ENCODE measurements at places on chromosomes 12 and 14. TPM values are rescaled to one million over a fixed set of nuclear protein-coding genes. Genes with fewer than 3 reads are reported as not detected.

GZMH gene
- 0.30 TPM for polyA plus RNA-seq

GRCh38 chr14:90531497-90531896, 134.7 kb downstream of the CALM1 start:
- no peak for DNase-seq

DNA sequence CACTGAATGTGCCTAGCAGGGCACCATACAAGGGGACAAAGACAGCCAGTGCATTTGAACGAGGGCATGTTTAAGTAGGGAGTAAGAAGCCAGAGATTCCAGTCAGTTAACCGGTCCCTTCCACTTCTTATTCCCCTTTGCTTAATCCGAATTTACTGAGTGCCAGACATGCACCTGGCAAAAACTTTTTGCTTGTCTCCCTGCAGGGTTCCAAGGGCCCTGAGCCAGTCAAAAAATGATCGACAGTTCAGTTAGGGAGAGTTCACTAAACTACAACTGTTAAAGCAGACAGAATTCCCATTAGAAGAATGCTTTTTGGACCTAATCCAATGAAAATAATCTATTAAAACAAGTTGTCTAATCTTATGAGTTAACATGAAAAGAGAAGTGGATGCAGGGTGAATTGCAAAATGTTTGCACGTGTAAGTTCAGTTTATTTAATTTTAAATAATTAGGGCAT, 193.8 kb downstream of the TMTC2 start:
- no peak for DNase-seq

KIF5A gene
- not detected for polyA plus RNA-seq

GRCh38 chr12:57735952-57736740, 2.4 kb downstream of the AGAP2 start:
- DNase-seq, result no peak
